ENCODE measurements at places on chromosomes 7 and 10.

- H3K4me1 ChIP-seq: peaks cover 22% of the 10 kb centered on the region
- no peak for DNase-seq
- H3K27ac ChIP-seq: peak overlapping the region; percentile 93
- H3K27me3 ChIP-seq: no peaks in the 10 kb centered on the region
- no peaks in the 10 kb centered on the region for H3K36me3 ChIP-seq
Measured at GRCh38 chr10:30784524-30784896, 155.0 kb upstream of the LYZL2 start.

DNA sequence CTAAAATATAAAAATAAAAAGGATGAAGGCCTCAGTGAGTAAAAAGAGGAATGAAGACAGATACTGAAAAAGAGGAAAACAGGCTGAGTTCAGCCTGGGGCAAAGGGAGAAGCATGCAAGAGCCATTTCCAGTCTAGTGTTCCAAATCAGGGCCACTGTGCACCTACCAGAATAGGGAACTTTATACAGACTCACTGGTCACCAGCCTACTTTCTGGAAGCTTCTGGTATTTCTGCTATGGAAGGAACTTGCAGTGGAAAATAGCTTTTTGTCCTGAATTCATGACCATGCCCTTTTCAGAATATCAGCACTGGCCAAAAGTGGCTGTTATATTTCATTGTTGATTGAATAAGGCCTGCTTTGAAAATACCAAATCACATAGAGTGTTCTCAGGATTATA, 28.8 kb downstream of the ABRAXAS2 start:
- no peak overlapping the region for H3K4me3 ChIP-seq
- DNase-seq: no peak
- no peaks in the 10 kb centered on the region for H3K27me3 ChIP-seq
- peaks cover 89% of the 10 kb centered on the region for H3K36me3 ChIP-seq
- no peaks in the 10 kb centered on the region for H3K4me1 ChIP-seq

GRCh38 chr7:94087664-94088352, 83.7 kb upstream of the BET1 start:
- no peaks in the 10 kb centered on the region for H3K36me3 ChIP-seq
- H3K4me3 ChIP-seq: no peak overlapping the region
- H3K27me3 ChIP-seq: no peaks in the 10 kb centered on the region
- no peak overlapping the region for H3K27ac ChIP-seq
- H3K4me1 ChIP-seq: peaks cover 3% of the 10 kb centered on the region
- peak; percentile 33 for DNase-seq

DNA sequence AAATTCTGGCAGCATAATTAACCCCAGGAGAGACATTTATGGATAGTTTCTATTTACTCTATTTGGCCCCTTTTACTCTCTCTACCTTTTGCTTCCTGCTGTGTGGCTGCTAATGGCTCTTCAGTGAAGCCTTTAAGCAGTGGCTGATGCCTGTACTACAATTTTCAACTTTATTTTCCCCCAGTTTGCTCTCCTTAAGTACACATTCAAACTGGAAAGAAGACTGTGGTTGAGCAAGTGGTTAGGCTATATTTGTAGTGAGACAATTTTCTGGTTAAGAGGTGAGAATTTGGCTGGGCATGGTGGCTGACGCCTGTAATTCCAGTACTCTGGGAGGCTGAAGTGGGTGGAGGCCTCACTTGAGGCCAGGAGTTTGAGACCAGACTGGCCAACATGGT, 8.5 kb upstream of the RSBN1L start:
- no peak for DNase-seq
- H3K27me3 ChIP-seq: no peaks in the 10 kb centered on the region
- no peaks in the 10 kb centered on the region for H3K36me3 ChIP-seq
- peaks cover 42% of the 10 kb centered on the region for H3K4me1 ChIP-seq
- H3K27ac ChIP-seq: peak overlapping the region; percentile 73
- H3K4me3 ChIP-seq: no peak overlapping the region

GRCh38 chr7:121366852-121367431, 29.2 kb downstream of the FAM3C start:
- H3K4me1 ChIP-seq: peaks cover 11% of the 10 kb centered on the region
- no peak for DNase-seq

- DNase-seq: no peak
- no peaks in the 10 kb centered on the region for H3K27me3 ChIP-seq
- no peaks in the 10 kb centered on the region for H3K36me3 ChIP-seq
- H3K27ac ChIP-seq: no peak overlapping the region
- H3K4me1 ChIP-seq: no peaks in the 10 kb centered on the region
Measured at GRCh38 chr10:15472008-15472407, 100.9 kb upstream of the FAM171A1 start.

DNA sequence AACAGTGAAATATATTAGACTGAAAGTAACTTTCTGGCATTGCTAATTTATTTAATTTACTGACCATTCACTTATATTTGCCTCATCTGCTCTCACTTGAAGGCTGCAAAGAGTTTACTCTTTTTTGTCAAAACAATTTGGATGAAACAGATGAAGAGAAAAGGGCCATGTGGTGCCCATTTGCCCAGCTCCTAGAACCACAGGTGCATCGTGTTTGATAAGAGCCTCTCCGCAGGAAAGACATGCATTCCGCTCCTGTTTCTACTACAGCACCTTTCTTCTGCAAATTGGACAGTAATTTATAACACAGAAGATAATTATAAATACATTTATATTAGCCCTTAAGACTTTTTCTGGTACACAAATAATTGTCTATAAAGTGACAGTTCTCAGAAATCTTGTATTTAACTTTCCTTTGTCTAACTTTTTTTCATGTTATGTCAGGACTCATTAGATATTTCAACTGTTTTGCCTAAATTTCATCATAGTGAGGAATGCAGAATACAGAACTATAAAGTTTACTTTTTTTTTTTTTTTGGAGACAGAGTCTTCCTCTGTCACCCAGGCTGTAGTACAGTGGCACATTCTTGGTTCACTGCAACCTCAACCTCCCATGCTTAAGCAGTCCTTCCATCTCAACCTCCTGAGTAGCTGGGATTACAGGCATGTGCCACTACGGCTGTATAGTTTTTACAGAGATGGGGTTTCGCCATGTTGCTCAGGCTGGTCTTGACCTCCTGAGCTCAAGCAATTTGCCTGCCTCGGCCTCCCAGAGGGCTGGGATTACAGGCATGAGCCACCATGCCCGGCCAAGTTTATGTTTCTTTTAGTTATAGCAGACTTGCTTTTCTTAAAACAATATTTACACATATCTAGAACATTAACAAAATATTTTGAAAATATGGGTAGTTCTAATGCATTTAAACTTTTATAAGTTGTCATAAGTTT, 869 bp downstream of the LAMB4 start:
- H3K27ac ChIP-seq: no peak overlapping the region
- no peak for DNase-seq
- H3K36me3 ChIP-seq: no peaks in the 10 kb centered on the region
- no peaks in the 10 kb centered on the region for H3K4me1 ChIP-seq

GRCh38 chr10:17644485-17644943, 563 bp downstream of the STAM start:
- H3K36me3 ChIP-seq: no peaks in the 10 kb centered on the region
- no peaks in the 10 kb centered on the region for H3K27me3 ChIP-seq
- DNase-seq: no peak
- H3K4me3 ChIP-seq: peak overlapping the region; percentile 94
- peak overlapping the region; percentile 98 for H3K27ac ChIP-seq

- no peaks in the 10 kb centered on the region for H3K36me3 ChIP-seq
- DNase-seq: no peak
- no peaks in the 10 kb centered on the region for H3K27me3 ChIP-seq
- no peak overlapping the region for H3K27ac ChIP-seq
- no peaks in the 10 kb centered on the region for H3K4me1 ChIP-seq
Measured at GRCh38 chr7:26440233-26441001, 148.8 kb downstream of the SNX10 start.

- no peak overlapping the region for H3K27ac ChIP-seq
- no peak for DNase-seq
- no peaks in the 10 kb centered on the region for H3K27me3 ChIP-seq
- H3K4me1 ChIP-seq: no peaks in the 10 kb centered on the region
- H3K36me3 ChIP-seq: no peaks in the 10 kb centered on the region
- H3K4me3 ChIP-seq: no peak overlapping the region
Measured at GRCh38 chr10:20407357-20407756, 489.8 kb downstream of the NEBL start.

DNA sequence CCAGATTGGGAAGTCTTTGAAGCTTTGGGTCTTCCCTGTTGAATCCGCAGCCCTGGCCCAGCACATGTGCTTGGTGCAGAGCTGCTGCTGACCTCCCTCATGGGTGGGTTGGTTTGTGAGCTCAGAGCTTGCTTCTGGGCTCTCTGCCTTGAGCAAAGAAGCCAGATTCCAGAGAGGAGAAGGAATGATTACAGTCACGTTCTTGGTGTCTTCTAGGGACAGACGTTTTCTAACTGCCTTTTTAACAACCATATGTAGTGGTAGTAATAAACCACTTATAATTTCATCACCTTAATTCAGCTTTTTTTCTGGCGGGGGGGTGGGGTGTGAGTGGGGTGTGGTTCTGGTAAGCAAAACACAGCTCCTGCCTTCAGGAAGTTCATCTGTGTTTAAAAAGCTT, 39.5 kb downstream of the LRMDA start:
- H3K27me3 ChIP-seq: no peaks in the 10 kb centered on the region
- no peak overlapping the region for H3K4me3 ChIP-seq
- peaks cover 35% of the 10 kb centered on the region for H3K4me1 ChIP-seq
- DNase-seq: peak; percentile 61

- peaks cover 54% of the 10 kb centered on the region for H3K4me1 ChIP-seq
- DNase-seq: no peak
- H3K36me3 ChIP-seq: no peaks in the 10 kb centered on the region
- H3K27me3 ChIP-seq: no peaks in the 10 kb centered on the region
- H3K4me3 ChIP-seq: no peak overlapping the region
Measured at GRCh38 chr7:94997547-94997946, 90.2 kb downstream of the PPP1R9A start.

DNA sequence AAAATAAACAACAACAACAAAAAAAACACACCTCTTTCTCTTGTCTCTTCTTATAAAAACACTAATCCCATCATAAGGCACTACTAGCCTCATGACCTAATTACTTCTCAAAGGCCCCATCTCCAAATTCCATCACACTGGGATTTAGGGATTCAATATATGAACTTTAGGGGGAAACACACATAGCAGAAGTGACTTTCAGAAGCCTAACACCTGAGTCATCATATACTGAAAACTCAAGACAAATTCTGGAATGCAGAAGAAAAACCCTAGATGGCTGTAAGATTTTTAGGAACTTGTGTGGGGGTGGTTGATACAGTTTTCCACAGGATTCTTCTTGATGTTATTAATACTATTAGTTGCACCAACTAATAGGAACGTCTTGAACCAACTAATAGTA, 33.7 kb upstream of the CSTF2T start:
- H3K36me3 ChIP-seq: no peaks in the 10 kb centered on the region
- no peaks in the 10 kb centered on the region for H3K27me3 ChIP-seq
- H3K4me1 ChIP-seq: no peaks in the 10 kb centered on the region
- no peak for DNase-seq
- no peak overlapping the region for H3K27ac ChIP-seq
- no peak overlapping the region for H3K4me3 ChIP-seq

GRCh38 chr10:5551531-5552375, 27.0 kb downstream of the CALML3 start:
- H3K4me1 ChIP-seq: peaks cover 82% of the 10 kb centered on the region
- no peaks in the 10 kb centered on the region for H3K27me3 ChIP-seq
- peak; percentile 78 for DNase-seq
- peak overlapping the region; percentile 92 for H3K27ac ChIP-seq
- H3K36me3 ChIP-seq: no peaks in the 10 kb centered on the region

GRCh38 chr7:41874201-41874785, 171.4 kb upstream of the INHBA start:
- H3K27me3 ChIP-seq: no peaks in the 10 kb centered on the region
- no peak overlapping the region for H3K4me3 ChIP-seq
- no peak overlapping the region for H3K27ac ChIP-seq
- no peaks in the 10 kb centered on the region for H3K36me3 ChIP-seq

DNA sequence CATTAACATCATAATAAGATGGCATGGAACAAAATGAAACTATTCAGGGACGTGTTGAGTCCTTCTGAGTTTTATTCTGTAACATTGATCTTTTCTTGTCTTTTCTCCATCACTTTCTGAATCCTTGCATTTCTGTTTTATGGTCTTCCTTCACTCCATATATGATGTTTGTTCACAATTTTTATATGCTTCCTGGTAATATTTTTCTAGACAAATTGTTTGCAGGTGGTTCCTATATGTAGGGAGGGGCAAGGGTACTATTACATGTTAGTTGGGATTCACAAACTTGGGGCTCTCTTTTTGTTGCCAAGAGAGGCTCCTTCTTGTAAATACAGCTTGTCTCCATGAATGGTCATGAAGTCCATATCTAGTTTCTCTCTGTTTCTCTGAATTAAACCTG, 159.2 kb downstream of the LHFPL3 start:
- no peaks in the 10 kb centered on the region for H3K36me3 ChIP-seq
- H3K27ac ChIP-seq: no peak overlapping the region
- no peak for DNase-seq
- no peaks in the 10 kb centered on the region for H3K4me1 ChIP-seq
- no peak overlapping the region for H3K4me3 ChIP-seq
- no peaks in the 10 kb centered on the region for H3K27me3 ChIP-seq

GRCh38 chr10:80856186-80856585, 318.5 kb downstream of the SH2D4B start:
- no peaks in the 10 kb centered on the region for H3K27me3 ChIP-seq
- no peak for DNase-seq
- no peak overlapping the region for H3K4me3 ChIP-seq
- H3K36me3 ChIP-seq: no peaks in the 10 kb centered on the region

Data from transverse colon (tissue), 4 donors.